DMS79 treated with DMSO at 0.1 percent for 48 hours (cell line): ENCODE measurements at places on chromosomes 1 and 21.

DNA sequence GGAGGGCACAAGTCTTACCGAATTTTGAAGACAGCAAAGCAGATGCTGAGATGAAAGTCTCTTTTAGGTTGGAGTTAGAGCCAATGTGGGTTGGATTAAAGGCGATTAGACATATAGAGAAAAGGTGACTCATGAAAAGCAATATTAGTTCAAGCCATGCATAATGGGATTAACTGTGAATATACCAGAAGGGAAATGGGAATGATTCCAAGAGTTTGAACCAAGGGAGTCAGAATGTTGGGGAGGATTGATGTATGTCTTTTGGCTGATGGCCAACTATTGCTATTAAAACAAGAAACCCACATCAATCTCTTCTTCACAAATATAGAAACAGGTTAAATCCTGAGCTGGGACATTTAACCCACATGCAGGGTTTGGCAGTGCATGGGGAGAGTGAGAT lies 1.2 kb downstream of the HMGCS2 start:
- DNase-seq, result no peak

DNA sequence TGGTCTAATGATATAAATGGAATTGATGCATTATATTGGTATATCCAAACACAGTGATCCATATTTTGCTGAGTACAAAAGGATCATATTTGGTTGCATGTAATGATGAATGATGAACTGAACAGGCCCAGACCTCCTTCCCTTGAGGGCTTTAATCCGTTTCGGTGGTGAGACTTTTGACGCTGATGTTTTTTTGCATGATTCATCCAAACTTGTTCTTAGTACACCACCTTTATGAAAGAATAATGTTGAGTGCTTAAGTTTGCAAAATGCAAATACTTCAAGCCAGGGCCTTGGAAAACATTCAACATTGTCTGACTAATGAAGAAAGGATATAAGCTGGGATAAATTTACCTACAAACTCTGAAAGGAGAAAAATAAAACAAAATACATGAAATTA lies 19.2 kb downstream of the HOOK1 start:
- no peak for DNase-seq

- no peak for DNase-seq
Observed at GRCh38 chr21:25952306-25952705, 217.5 kb downstream of the GABPA start.

GRCh38 chr1:32903991-32904785 lies 3.0 kb upstream of the TMEM54 start:
- DNase-seq, result no peak

DNA sequence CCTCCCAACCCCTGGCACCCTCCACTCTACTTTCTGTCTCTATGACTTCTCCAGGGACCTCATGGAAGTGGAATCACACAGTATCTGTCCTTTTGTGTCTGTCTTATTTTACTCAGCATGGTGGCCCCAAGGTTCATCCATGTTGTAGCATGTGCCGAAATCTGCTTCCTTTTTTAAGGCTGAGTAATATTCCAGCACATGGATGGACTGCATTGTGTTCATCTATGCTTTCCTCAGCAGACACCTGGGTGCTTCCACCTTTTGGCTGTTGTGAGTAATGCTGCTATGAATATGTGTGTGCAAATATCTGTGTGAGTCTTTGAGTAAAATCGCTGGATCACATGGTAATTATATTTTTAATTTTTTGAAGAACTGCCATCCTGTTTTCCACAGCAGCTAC lies 1.6 kb upstream of the PFKL start:
- DNase-seq, result no peak

- no peak for DNase-seq
Observed at GRCh38 chr21:31931644-31932469, 59.0 kb downstream of the HUNK start.

DNA sequence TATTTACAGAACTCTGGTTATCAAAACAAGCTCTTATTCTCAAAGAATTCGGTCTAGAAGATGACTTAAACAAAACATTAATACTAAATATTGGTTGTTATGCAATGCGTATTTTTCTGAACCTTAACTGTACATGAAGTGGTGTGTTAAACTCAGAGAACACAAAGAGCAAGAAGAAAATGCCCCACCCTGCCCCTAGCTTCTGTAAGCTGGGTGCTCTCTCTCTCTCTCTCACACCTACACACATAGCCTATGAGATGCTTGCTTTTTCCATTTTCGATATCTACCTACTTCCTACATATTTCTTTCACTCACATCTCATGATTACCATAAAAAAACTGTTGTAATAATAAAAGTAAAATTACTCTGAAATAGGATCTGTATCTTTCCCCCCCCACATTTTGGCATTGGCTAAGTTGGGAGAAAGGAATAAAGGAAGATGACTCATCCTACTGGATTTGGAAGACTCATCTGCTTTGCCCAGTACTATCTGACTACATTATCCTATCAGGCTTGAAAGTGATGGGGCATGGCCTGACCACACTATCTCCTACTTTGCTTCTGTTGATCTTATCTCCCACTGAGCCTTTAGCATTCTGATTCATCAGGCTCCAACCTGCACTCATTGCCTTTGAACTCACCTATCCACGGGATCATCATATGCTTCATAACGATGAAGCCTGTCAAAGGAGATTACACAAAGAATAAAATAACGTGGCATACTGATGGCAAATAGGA lies 2.9 kb downstream of the CRYZ start:
- DNase-seq, result no peak

DNA sequence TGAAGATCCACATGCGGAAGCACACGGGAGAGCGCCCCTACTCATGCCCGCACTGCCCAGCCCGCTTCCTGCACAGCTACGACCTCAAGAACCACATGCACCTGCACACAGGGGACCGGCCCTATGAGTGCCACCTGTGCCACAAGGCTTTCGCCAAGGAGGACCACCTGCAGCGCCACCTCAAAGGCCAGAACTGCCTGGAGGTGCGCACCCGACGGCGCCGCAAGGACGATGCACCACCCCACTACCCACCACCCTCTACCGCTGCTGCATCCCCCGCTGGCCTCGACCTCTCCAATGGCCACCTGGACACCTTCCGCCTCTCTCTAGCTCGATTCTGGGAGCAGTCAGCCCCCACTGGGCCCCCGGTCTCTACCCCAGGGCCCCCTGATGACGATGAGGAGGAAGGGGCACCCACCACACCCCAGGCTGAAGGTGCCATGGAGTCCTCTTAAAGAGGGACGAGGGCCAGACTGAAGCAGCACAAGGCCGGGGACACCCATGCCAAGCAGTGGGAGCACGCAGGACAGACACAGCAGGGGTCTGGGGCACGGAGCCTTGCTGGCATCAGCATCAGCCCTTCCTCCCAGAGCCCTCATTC lies 13.7 kb downstream of the ZBTB7B start:
- DNase-seq, result no peak
